ENCODE measurements at places on chromosomes 2 and 18. TPM values are rescaled to one million over a fixed set of nuclear protein-coding genes. Genes with fewer than 3 reads are reported as not detected.

Gene SGPP2
- 0.34 TPM for total RNA-seq

Gene TANC1
- total RNA-seq = 7.5 TPM

Gene SP140
- total RNA-seq = not detected

Gene TTC31
- 41.1 TPM for total RNA-seq

DNA sequence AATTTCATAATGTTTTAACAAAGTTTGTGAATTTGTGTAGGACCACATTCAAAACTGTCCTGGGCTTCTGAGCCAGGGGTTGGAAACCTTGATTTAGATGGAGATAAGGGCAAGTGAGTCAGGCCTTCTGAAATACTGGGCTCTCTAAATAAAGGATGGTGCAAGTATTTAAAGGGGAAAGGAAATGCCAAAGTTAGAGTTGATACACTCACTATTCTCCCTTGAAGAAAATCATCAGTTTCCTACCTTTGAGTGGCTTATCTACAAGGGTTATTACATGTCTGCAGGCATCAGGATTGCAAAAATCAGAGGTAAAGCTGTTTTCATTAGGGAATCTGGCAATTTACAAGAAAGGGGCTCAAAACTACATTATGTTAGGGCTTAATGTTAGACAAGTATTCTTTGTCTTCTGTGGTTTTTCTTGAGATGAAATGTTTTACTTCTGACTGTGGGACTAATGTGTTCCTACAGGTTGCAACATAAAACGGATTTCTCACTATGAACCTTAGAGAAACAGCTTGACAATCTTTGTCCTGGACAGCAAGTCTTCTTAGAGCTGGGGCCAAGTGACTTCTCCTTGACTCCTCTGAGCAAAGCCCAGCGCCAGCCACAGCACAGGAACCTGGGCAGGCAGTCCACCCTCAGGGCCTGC lies 31.1 kb downstream of the RNU4ATAC start:
- H3K27me3 ChIP-seq = no peaks in the 10 kb centered on the region
- H3K4me3 ChIP-seq = no peak overlapping the region
- DNase-seq = no peak
- peaks cover 5% of the 10 kb centered on the region for H3K36me3 ChIP-seq
- peaks cover 29% of the 10 kb centered on the region for H3K4me1 ChIP-seq
- no peak overlapping the region for H3K27ac ChIP-seq

- H3K4me3 ChIP-seq = no peak overlapping the region
- DNase-seq = no peak
- H3K4me1 ChIP-seq = peaks cover 10% of the 10 kb centered on the region
- H3K27me3 ChIP-seq = no peaks in the 10 kb centered on the region
- no peak overlapping the region for H3K27ac ChIP-seq
Observed at GRCh38 chr2:101362316-101362715, 25.0 kb downstream of the CREG2 start.

- no peaks in the 10 kb centered on the region for H3K4me1 ChIP-seq
- H3K36me3 ChIP-seq = no peaks in the 10 kb centered on the region
- no peak overlapping the region for H3K27ac ChIP-seq
- DNase-seq = no peak
- no peak overlapping the region for H3K4me3 ChIP-seq
- H3K27me3 ChIP-seq = no peaks in the 10 kb centered on the region
Observed at GRCh38 chr2:28160986-28161425, 231.7 kb upstream of the FOSL2 start.

DNA sequence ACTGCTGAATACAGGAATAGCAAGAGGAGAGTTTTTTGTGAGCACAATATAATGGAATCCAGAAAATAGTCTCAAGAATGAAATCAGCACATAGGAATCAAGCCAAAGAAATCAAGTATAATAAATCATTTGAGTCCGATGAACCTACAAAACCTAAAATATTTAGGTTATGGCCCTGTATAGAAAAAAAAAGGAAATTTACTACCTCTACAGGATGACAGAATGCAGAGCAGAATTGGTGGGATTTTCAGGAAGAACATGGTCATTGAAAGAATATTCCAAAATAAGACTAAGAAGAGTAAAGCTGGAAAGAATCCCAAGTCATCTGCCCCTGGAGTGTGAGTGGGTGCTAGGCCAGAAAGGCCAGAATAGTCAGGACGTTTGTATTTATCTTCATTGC lies 1041.2 kb upstream of the CDH2 start:
- no peaks in the 10 kb centered on the region for H3K27me3 ChIP-seq
- no peak overlapping the region for H3K4me3 ChIP-seq

DNA sequence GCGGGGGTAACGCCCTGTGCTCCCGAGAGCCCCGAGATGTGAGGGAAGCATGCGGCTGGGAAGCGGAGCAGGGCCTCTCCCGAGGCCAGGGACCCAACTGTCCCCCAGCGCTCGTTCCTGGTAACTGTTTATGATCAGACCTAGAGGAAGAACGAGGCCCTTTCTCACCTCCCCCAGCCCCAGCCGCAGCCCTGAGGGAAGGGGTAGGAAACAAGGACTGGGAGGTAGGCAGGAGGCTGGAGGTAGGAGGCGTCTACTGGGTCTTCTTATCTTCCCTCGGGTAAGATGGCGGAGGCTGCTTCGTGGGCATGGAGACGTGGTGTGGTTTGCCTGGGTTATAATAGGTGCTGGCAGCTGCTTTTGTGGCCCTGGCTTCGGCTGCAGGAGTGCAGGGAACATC lies 335.8 kb downstream of the ZNF521 start:
- no peak overlapping the region for H3K4me3 ChIP-seq
- DNase-seq = no peak
- H3K4me1 ChIP-seq = peaks cover 10% of the 10 kb centered on the region
- H3K27me3 ChIP-seq = no peaks in the 10 kb centered on the region

DNA sequence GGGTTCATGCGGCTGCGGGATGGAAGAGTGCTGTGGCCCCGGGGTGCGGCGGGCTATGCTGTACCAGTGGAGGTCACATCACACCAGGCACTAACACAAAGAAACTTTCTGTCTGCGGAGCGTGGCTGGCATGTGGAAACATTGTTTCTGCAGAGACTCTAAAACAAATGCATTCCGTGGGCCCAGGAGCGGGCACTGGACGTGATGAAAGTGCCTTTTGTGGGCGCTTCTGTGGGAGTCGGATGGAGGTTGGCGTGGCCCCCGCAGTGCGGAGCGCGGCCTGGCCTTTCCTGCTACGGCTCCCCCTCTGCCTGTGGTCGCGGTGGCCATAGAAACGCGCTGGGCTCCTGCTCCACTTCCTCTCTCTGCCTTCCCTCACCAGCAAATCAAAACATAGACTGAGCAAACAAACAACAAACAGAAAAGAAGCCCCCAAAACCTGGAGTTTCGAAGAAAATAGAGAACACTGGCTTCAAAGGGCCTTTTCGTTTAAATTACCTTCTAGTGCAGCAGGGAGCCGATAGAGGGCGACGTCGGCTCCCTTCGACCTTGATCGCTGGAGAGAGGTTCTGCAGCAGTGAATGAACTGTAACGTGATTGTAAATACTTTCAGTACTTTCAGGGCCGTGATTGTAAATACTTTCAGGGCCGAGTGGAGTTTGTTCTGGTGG lies 51.4 kb downstream of the KIF5C start:
- H3K36me3 ChIP-seq = no peaks in the 10 kb centered on the region
- no peak overlapping the region for H3K4me3 ChIP-seq
- H3K27me3 ChIP-seq = no peaks in the 10 kb centered on the region

DNA sequence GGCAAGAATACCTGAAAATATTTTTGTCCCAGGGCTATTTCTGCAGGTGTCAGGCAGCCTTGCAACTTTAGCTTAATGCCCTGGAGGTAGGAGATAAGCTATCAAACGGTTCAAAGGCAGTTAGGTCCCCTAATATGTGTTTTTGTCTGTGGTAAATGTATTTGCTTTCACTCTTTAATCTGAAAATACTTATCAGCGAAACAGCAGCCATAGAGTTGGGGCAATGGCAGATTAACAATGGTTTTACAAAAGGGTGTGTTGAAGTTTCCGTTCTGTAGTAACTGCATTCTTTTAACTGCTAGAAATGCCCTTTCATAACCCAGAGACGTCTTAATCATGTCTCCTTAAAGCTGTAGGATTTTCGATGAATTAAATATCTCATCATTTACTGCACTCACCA lies 265.0 kb upstream of the TRIB2 start:
- H3K27me3 ChIP-seq = no peaks in the 10 kb centered on the region
- no peak overlapping the region for H3K4me3 ChIP-seq
- H3K36me3 ChIP-seq = no peaks in the 10 kb centered on the region
- no peak overlapping the region for H3K27ac ChIP-seq

DNA sequence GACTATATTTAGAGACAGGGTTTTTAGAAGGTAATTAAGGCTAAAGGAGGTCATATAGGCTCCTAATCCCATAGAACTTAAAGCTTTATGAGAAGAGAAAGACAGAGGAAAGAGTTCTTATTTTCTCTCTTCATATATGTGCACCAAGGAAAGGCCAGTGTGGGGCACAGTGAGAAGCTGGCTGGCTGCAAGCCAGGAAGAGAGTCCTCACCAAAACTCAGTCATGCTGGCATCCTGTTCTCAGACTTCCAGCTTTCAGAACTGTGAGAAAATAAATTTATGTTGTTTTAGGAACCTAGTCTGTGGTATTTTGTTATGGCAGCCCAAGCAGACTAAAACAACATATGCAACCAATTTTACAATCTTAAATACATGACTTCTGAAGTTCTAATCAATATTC lies 31.5 kb upstream of the ATIC start:
- no peaks in the 10 kb centered on the region for H3K4me1 ChIP-seq
- H3K4me3 ChIP-seq = no peak overlapping the region
- no peak overlapping the region for H3K27ac ChIP-seq
- DNase-seq = no peak
- no peaks in the 10 kb centered on the region for H3K36me3 ChIP-seq

GRCh38 chr2:101848769-101849410 lies 142.9 kb upstream of the IL1R2 start:
- H3K36me3 ChIP-seq = peaks cover 3% of the 10 kb centered on the region
- no peak overlapping the region for H3K27ac ChIP-seq
- no peaks in the 10 kb centered on the region for H3K27me3 ChIP-seq
- H3K4me1 ChIP-seq = no peaks in the 10 kb centered on the region

DNA sequence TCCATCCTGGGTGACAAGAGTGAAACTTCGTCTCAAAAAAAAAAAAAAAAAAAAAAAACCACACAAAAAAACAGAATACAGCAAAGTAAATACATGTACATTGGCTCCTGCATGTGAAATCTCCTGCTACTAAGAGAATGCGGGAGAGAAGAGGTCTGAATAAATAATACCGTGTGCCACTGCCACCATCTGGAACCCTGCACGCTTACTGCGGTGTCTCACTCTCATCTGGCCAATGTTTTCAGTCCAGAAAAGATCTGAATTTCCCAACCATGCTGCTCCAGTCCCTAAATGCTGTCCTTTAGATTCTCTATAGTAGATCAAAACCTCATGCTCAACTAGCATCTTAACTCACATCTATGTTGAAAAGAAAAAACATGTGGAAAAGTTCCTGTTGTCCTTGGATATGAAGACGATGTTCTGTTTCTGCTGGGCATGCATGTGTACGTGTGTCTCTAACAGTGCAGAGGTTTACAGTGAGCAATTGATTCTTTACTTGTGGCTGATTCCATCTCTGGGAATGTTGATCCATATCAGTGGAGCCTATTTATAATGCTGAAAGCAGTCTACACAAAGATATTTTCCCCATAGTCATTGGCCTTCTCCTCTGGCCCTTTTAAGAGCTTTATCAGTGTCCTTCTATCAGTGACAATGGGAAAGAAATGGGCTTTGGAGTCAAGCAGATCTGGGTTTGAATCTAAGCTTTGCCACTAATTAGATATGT lies 11.9 kb downstream of the STON1 start:
- peaks cover 4% of the 10 kb centered on the region for H3K4me1 ChIP-seq
- DNase-seq = no peak
- no peak overlapping the region for H3K27ac ChIP-seq
- H3K4me3 ChIP-seq = no peak overlapping the region

DNA sequence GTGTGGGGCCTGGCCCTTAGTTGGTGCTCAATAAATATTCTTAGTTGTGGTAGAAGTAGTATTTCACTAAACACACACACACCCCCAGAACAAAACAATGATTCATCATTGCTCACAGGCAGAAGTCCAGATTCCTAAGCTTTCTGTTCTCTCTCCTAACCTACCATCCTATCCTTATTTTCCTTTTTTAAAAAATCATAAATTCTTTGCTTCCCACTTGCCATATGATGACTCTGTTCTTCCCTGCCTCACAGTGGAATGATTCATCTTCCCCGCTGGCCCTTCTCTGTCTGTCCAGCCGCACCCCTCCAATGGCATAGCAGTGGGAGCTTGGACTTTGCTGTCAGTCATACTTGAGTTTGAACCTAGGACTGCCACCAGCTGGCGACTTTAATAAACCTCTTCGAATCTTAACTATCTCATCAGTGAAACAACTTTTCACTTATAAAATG lies 5.2 kb downstream of the EML6 start:
- DNase-seq = no peak
- H3K36me3 ChIP-seq = no peaks in the 10 kb centered on the region
- H3K4me3 ChIP-seq = no peak overlapping the region
- H3K27me3 ChIP-seq = peaks cover 54% of the 10 kb centered on the region
- no peaks in the 10 kb centered on the region for H3K4me1 ChIP-seq

- H3K27ac ChIP-seq = no peak overlapping the region
- no peak for DNase-seq
- H3K4me1 ChIP-seq = peaks cover 7% of the 10 kb centered on the region
- no peaks in the 10 kb centered on the region for H3K36me3 ChIP-seq
Observed at GRCh38 chr2:220347626-220348025, 720.2 kb downstream of the SLC4A3 start.

DNA sequence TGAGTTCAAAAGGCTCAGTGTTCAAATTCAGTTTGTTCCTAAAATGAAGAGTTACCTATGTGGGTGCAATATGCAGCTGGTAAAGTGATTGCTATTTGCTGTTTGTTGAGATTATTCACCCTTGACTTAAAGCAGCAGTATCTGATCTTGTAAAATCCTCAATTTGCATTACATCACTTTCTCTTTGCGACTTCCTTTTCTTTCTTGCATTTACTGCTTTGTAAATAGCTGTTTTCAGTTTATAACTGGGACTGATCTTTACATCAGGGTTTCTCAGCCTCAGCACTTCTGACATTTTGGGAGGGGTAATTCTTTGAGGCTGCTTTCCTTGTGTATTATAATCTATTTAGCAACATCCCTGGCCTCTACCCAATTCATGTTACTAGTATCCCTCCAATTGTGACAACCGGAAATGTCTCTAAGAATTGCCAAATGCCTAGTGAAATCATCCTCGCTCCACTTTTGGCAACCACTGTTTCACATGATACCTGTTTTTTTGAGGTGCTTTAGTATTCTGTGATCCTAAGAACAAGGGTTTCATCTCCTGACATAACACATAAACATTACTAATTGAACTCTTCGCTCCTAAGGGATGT lies 12.1 kb upstream of the ERCC3 start:
- peaks cover 11% of the 10 kb centered on the region for H3K36me3 ChIP-seq
- no peak overlapping the region for H3K4me3 ChIP-seq
- no peaks in the 10 kb centered on the region for H3K27me3 ChIP-seq
- no peak overlapping the region for H3K27ac ChIP-seq
- no peaks in the 10 kb centered on the region for H3K4me1 ChIP-seq
- no peak for DNase-seq

DNA sequence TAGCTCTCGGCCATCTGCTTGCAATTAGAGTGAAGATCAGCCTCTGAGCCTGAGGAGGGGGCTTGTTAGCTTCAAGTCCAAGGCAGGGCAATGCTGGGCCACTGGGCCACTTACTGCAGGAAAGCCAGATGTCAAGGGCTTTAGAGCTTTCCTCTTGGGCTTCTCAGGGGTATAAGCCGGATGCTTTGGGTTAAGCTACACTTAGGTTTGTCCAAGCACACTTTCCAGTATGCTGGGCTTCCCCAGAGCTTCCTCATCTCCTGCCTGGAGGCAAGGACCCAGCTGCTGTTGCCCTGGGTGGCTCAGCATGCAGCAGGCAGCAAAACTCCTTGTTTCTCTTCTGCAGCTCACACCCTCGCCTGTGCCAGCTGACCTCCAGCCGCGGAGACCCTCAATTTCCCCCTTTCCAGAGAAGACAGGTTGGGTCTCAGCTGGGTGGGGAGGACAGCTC lies 29.0 kb upstream of the ATOH8 start:
- no peaks in the 10 kb centered on the region for H3K36me3 ChIP-seq
- no peak for DNase-seq
- no peak overlapping the region for H3K4me3 ChIP-seq
- peaks cover 33% of the 10 kb centered on the region for H3K27me3 ChIP-seq
